ENCODE measurements at places on chromosomes 7 and 10.

DNA sequence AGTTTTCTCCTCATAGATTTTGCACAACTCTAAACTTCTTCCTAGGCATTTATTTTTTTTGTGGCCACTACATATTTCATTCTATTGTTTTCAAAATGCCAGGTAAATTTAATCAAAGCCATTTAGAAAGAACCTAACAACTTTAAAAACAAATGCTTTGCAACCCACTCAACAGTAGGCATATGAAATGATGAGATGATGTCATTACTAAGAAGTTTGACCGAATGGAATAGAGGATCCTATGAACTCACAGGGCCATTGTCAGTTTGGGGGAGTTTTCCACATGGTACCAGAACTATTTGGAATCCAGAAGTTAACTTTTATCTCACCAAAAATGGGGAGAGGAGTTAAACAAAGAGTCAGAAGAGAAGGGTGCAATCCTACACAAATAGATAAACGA lies 100.7 kb upstream of the INHBA start:
- H3K27me3 ChIP-seq: no peaks in the 10 kb centered on the region
- H3K4me1 ChIP-seq: no peaks in the 10 kb centered on the region
- no peaks in the 10 kb centered on the region for H3K36me3 ChIP-seq
- no peak overlapping the region for H3K27ac ChIP-seq
- H3K4me3 ChIP-seq: no peak overlapping the region

DNA sequence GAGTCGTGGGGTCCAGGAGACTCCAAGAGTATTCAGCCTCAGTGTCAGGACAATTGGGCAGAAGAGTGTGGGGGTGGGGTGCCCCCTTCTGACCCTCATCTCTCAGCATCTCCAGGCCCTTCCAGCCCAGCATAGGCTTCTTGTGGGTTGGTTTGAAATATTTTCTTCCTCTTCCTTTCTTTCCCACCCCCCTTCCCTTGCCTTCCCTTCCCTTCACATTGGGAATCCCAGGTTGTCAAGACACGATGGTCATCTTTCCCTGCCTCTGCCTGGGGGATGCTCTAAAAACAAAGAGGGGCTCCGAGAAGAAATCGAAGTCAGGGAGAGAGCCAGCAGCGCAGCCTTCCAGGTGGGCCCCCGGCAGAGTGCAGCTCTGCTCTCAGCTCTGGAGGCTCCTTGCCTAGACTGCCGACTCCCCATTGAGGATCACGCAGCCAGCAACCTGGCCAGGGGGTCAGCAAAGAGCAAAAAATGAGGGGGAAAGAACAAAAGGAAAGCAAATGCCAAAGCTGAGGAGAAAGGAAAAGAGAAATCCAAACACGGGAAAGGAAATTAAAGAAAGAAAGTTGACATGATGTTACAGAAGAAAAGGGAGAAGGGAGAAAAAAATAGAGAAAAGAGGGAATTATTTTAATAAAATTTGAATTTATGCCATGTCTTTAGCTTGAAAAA lies 1.5 kb downstream of the PAX2 start:
- peaks cover 66% of the 10 kb centered on the region for H3K4me1 ChIP-seq
- H3K27ac ChIP-seq: no peak overlapping the region
- H3K27me3 ChIP-seq: peaks cover 100% of the 10 kb centered on the region
- DNase-seq: peak; percentile 49
- peak overlapping the region; percentile 51 for H3K4me3 ChIP-seq
- H3K36me3 ChIP-seq: no peaks in the 10 kb centered on the region

GRCh38 chr7:80520199-80520598 lies 8.3 kb upstream of the GNAT3 start:
- DNase-seq: no peak
- no peaks in the 10 kb centered on the region for H3K4me1 ChIP-seq
- no peaks in the 10 kb centered on the region for H3K36me3 ChIP-seq
- no peak overlapping the region for H3K4me3 ChIP-seq
- no peaks in the 10 kb centered on the region for H3K27me3 ChIP-seq

DNA sequence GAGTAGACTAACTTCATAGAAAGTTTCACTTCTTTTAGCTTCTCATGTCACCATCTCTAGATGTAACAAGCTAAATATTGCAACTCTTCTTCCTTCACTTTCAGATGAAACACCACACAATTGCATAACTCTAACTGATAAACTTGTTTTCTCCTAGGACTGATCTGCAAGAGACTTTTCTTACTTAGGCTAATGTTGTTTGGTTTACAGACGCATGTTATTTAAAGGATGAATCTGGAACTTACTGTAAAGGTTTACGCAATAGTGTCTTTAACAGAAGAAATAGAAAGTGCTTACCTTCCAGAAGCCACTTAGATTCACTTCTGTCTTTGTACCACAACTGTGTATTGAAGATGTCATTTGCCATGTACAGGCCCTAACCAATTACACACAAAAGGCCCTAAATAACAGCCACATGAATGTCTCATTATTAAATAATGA lies 22.1 kb upstream of the ZC3HAV1 start:
- peaks cover 39% of the 10 kb centered on the region for H3K27me3 ChIP-seq
- no peak overlapping the region for H3K27ac ChIP-seq
- DNase-seq: no peak
- peaks cover 5% of the 10 kb centered on the region for H3K4me1 ChIP-seq
- no peaks in the 10 kb centered on the region for H3K36me3 ChIP-seq
- H3K4me3 ChIP-seq: no peak overlapping the region

GRCh38 chr7:115526278-115526677 lies 504.3 kb downstream of the TFEC start:
- H3K4me3 ChIP-seq: no peak overlapping the region
- peaks cover 46% of the 10 kb centered on the region for H3K27me3 ChIP-seq
- peak; percentile 72 for DNase-seq
- no peaks in the 10 kb centered on the region for H3K36me3 ChIP-seq
- H3K27ac ChIP-seq: no peak overlapping the region

- no peak overlapping the region for H3K27ac ChIP-seq
- DNase-seq: no peak
- no peak overlapping the region for H3K4me3 ChIP-seq
- H3K27me3 ChIP-seq: no peaks in the 10 kb centered on the region
- H3K36me3 ChIP-seq: no peaks in the 10 kb centered on the region
These were observed 34.2 kb upstream of the EPC1 start for GRCh38 chr10:32381165-32381564.

DNA sequence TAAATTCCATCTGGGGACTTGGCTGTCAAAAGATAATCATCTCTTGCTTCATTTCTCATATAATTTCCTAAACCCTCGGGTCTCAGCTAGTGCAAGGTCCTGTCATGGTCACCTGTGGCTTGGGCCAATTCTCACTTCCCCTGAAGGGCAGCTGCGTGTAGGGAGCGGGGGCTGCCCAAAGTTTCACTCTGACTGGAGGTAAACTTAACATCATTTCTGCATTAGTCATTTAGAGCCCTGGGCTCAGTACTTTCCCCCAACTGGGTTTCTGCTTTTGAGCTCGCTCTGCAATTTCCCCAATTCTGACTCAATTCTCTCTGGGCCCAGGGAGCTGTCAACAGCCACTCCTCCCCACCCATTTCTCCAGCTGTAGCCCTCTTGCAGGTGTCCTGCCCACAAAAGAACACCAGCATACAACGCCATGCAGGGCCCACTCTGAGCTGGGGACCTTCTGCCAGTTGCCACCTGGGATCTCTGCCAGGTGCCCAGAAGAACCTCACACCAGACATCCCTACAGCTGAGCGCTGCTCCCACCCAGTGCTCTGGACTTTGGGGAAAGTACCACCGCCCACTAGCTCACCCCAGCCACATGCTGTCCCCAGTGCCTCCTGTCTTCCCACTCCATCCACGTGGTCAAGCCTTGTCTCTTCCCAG lies 37.9 kb downstream of the VOPP1 start:
- H3K4me1 ChIP-seq: peaks cover 25% of the 10 kb centered on the region
- H3K36me3 ChIP-seq: no peaks in the 10 kb centered on the region
- no peak overlapping the region for H3K4me3 ChIP-seq
- no peak overlapping the region for H3K27ac ChIP-seq

DNA sequence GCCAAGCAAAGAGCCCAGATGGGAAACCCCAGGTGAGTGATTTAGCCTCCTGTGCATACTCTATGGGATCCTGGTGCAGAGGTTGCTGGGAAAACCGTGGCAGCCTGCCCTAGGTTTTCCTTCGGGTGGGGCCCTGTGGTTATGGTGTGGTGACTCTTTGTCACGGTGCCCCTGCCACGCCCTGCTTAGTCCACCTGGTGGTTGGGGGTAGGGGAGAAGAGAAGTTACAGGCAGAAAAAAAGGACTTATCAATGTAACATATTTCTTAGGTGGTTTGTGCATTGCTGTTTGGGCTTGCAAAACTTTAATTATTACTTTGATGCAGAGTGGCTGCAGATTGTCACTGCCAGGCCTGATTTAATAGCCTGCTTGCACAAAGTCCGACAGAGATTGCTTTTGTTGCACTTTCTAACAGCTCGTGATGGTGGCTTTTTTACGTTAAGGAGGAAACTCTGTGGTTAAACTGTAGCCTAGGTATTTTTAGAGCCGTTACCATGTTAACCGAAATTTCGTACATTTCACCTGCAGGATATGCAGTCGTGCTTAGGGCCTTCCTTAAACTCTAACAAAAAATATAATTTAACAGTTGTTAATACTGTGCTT lies 197.4 kb downstream of the RNLS start:
- H3K36me3 ChIP-seq: peaks cover 3% of the 10 kb centered on the region
- no peaks in the 10 kb centered on the region for H3K27me3 ChIP-seq
- DNase-seq: no peak
- H3K4me3 ChIP-seq: no peak overlapping the region

DNA sequence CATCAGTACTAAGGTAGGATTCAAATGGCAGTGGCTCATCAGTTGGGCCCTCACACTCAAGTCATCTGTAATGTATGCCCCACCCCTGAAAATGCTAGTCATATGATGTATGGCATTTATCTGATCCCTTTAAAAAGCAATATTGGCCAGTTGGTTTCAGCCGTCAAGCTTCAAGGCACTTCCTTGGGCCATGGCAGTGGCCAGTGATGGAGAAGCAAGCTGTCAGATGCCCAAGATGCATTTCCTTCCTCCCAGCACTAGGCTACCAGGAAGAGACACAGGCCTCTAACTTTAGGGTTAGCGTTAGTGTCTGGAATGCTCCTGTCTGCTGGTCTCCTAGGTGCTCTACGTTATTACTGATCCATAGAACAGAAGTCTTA lies 64.1 kb downstream of the PIK3AP1 start:
- H3K27ac ChIP-seq: no peak overlapping the region
- no peak overlapping the region for H3K4me3 ChIP-seq
- DNase-seq: no peak
- H3K36me3 ChIP-seq: no peaks in the 10 kb centered on the region
- H3K27me3 ChIP-seq: no peaks in the 10 kb centered on the region
- H3K4me1 ChIP-seq: peaks cover 7% of the 10 kb centered on the region

DNA sequence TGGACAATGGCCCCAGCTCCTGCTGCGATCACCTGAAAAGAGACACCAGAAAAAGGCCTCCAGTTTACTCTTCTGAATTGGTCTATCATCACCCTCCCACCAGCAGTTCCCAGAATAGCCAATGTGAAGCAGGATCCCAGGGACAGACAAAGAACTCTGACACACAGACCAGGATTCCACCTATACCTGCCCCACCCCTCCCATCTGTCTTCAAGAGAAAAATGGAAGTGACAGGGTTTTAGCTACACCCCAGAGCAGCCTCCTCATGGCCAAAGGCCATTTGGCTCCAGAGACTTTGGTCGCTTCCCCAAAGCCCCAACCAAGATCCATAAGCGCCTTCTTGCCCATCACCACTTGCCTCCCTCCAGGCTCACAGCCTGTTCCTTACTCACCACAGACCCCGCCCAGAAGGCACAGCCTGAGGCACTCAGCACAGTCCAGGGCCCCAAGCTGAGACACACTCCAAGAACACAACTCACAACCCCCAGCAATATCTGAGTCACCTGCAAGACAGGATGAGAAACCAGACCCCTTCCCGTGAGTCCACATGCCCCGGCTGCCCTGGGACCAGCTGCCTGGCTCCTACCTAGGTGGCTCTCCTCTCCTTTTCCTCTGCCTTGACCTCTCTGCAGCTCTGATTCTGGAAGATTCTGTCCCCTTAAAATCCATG lies 6.5 kb downstream of the TMEM176B start:
- no peak overlapping the region for H3K4me3 ChIP-seq
- no peak for DNase-seq
- H3K27ac ChIP-seq: no peak overlapping the region
- H3K36me3 ChIP-seq: no peaks in the 10 kb centered on the region

GRCh38 chr10:69317626-69318105 lies 39.4 kb downstream of the HK1 start:
- H3K27me3 ChIP-seq: no peaks in the 10 kb centered on the region
- DNase-seq: no peak
- H3K27ac ChIP-seq: no peak overlapping the region
- peaks cover 15% of the 10 kb centered on the region for H3K4me1 ChIP-seq

GRCh38 chr10:77479586-77479985 lies 158.0 kb downstream of the KCNMA1 start:
- no peak overlapping the region for H3K4me3 ChIP-seq
- H3K27ac ChIP-seq: no peak overlapping the region
- no peak for DNase-seq
- peaks cover 19% of the 10 kb centered on the region for H3K4me1 ChIP-seq
